ENCODE measurements at places on chromosomes 2 and 18. TPM values are rescaled to one million over a fixed set of nuclear protein-coding genes. Genes with fewer than 3 reads are reported as not detected.

DNA sequence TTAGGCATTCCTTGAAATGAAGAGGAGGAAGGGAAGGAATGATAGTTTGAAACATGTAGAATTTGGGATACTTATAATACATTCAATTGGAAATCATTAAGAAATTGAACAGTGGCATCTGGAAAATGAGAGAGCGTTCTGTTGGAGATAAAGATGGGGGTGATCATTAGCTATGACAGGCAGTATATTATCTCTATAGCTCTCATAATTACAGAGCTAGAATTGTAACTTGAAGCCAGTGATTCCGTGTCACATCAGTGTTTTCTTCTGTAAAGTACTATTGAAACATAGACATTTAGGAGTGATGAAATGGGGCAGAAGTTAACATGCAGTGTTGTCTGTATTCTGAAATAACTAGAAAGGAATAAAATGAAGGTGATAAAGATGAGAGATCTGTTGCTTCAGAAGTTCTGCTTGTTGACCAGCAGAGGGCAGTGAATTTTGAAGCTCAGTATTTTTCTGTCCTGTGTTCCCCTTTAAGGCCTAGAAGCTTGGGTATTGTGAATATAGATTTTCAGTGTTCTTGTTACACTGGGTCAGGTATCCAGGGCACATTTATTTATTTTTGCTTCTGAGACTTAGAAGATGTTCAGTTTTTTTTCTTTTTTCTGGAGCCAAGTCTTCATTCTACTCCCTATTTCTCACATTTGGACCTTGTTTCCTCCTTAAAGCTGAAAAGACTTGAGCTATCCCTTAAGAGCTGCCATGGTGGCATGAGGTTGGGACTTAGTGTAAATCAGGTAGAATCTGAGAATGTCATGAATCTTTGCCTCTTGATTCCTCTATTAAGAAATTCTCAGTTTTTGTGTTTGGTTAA lies 157.4 kb downstream of the TAF4B start:
- DNase-seq: no peak

Gene ALPI
- not detected for total RNA-seq

DNA sequence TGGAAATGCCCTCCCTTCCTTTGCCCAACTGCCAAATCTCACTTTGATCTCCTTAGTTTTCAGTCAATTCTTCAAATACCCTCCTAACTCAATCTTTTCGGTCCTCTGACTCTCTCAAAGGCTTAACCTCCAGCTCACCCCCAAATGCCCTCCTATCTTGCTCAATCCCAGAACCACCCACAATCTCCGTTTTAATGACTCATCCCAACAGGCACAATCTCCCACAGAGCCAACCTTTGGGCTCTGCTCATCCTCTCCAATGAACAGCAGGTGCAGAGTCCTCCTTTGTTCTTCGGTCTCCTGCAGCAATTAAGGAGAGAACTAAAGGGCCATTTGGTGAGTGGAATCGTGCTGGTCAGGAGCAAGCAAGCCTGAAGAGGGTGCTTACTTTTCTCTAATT lies 366.1 kb upstream of the CRIM1 start:
- DNase-seq: no peak

DNA sequence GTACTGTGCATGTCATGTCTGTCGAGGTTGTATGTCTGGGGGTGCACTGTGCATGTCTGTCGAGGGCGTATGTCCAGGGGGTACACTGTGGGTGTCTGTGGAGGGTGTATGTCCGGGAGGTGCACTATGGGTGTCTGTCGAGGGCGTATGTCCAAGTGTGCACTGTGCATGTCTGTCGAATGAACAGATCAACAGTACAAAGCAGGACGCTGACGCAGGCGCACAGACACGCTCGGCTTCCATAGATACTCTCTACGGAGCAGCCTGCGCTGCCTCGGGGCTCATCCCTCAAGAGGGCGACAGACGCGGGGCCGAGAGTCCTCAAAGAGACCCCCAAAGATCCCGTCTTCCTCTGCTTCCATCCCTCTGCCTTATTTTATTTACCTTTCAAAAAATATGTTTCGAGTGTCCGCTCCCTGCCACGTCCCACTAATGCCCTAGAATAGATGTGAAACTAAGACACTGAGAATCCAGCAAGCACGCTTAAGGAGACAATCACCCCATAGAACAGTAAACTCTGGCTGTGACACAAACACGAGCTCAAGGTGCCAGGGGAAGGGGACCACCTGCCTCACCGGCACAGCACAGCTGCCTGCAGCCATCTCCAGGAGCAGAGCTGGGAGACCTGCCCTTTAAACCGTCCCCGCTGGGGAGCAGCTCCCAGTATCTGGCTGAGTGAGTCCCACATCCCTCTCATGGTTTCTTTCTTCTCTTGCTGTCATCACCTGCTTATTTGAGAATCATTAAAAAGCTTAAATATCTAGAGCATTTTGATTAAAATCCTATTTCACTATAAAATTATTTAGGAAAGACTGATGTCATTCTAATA lies 250.5 kb upstream of the MYT1L start:
- DNase-seq: no peak

Gene GCG
- total RNA-seq: not detected

DNA sequence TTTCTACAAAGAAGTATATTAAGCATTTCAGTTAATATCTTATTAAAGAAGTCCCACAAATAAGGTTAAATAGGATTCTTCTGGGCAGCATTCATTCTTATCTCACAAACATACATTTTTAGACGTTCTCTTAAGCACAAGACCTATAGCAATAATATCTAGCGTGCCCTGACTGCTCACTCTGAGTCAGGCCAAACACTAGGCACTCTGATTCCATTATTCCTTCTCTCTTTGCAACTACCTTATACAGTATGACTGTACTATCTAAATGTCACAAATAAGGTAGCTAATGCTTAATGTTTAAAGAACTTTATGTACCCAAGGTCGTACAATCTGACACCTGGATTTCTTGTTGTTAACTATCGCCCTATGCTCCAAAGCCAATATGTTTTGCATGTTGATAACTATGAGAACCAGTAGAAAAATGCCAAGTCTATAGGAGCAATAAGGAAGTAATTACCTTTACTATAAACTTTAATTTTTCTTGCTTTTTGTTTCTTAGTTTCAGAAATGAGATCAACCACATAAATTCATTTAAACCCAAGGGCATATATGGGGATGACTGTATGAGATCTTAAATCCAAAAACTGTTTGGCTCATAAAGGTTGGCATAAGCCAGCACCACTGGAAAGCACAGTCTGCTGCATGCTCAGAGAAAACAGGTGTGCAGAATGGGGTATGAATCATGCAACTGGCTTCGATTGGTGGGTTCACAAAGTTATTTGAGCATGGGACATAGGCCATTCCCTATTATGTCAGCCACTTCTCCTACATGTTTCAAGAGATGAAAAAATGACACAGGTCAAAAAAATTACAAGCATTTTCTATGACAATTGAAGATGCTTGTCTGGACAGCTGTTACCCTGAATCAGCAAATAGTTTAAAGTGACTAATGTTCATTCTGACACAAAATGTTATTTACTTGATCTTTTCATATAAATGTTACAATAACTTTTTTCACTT lies 352.0 kb downstream of the IRS1 start:
- DNase-seq: no peak
